ENCODE measurements at places on chromosomes 2 and 18.

DNA sequence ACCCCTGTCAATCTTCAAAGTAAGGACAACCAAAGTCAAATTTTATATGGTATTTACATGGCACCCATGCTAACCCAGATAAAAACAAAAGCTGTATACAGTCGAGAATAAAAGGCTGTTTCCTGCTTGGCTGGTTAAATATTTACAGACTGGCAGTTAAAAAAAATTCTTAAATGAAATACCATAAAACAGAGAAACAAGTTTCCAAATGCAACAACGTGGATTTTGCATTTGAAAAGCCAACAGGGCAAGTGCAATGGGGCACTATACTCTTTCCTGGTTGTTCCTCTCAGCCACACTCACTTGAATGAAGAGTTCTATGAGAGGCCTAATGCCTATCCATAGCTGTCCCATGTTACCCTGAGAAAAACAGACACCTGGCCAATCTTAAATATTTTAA lies 6.1 kb upstream of the NR4A2 start:
- no peak for DNase-seq

GRCh38 chr18:49459404-49460171 lies 857 bp downstream of the DYM start:
- DNase-seq: no peak

DNA sequence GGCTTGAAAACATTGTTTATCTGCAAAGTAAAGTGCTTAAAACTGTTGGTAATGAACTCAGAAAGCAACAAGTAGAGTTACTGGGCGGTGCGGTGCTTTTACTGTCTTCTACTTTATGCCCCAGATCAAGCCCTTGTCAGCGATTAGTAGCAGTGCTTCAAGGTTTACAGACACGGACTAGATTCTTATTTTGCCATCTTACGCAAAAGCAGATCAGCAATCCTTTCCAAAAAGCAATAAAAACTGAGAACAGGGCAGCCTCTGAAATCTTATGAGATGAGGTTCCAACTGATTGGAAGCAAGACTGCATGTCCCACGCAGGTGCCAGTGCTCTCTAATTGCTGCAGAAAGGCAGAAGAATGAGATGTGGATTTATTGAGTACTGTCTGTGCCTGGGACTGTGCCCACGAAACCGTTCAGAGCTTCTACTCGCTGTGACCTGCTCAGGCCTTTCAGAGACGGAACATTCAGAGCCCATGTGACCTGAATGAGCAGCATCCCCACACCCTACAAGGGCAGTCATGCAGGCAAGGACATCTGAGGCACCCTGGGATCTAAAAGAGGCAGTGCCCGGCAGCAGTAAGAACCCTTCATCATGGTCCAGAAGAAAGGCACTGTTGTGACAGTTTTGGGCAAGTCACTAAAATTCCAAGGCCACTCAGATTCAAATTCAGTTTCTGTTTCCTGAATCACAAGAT lies 15.7 kb downstream of the COL4A3 start:
- DNase-seq: no peak

- DNase-seq: no peak
These were observed 316.8 kb downstream of the LPIN1 start for GRCh38 chr2:12063210-12063609.

GRCh38 chr2:181465676-181466375 lies 8.6 kb downstream of the ITGA4 start:
- no peak for DNase-seq

DNA sequence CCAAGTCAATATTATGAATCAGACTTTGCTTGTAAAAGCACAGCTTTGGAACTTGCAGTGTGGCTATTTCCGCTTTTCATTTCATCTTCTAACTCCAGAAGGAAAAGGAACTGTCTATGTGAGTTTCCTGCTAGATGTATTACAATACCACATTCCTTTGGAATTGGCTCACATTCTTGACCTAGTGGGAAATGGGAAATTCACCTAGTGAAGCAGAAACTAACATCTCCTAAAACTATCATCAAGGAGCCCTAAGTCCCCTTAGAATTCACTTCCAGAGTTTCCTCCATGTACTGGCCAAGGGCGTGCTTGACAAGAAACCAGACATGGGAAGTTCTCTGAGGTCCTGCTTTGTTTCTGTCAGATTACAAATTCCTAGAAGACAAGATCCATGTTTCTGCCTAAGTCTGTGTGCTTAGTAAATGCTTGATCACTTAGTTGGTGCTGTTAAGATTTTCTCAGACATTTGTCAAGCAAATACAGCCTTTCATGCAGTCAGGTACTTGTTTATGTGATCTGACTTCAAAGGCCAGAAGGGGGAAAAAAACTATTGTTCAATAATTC lies 275.7 kb upstream of the FN1 start:
- DNase-seq: no peak

DNA sequence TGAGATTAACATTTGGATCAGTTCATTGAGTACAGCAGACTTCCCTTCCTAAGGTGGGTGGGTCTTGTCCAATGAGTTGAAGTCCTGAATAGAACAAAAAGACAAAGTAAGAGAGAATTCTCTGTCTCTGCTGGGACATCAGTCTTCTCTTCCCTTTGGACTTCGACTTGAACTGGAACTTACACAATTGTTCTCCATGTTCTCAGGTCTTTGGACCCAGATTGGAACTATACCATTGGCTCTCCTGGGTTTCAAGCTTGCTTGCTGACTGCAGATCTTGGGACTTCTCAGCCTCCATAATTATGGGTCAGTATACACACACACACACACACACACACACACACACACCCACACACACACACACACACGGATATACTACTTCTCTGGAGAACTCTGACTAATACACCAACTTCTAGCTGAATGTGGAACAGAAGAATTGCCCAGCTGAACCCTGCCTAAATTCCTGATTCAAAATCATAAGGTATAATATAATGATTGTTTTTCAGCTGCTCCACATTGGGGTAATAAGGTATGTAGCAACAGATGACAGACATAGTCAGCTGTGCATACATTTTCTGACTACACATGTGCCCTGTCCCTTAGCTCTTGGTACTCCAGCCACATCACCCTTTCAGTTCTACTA lies 214.0 kb downstream of the TGIF1 start:
- no peak for DNase-seq

DNA sequence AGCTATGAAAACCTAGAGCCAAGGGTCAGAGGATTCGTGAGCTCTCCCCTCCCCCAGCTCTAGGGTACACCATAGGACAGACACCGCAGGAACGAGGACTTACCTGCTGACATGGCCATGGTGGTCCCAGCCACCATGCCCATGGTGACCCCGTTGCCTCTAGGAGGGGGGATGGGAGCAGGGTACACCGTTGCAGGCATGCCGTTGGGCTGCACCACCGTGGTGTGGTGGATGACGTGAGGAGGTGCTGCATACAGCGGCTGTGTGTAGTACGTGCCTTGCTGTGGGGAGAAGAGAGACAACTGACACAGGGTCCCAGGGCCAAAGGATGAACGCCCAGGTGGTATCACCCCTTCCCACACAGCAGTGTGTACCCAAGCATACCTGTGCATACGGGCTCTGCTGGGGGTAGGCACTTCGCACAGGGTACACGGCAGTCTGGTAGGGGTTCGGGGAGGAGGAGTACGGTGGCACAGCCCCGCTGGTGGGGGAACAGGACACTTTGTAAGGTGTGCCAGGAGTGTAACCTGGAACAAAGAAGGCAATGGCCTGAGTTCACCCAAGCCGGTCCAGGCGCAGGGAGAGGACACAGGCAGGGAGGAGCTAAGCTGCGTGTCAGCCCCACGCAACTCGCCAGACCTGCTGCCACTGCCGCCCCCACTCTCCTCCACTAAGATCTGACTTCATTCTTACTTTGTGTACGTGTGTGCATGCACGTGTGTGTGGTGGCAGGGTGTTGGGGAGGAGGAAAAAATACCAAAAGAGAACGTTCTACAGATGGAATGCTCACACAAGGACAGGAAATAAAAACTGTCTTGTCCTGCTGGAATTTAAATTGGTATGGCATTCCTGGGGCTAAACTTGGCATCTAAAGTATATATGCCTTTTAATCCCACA lies 37.8 kb downstream of the FAM168B start:
- DNase-seq: no peak

DNA sequence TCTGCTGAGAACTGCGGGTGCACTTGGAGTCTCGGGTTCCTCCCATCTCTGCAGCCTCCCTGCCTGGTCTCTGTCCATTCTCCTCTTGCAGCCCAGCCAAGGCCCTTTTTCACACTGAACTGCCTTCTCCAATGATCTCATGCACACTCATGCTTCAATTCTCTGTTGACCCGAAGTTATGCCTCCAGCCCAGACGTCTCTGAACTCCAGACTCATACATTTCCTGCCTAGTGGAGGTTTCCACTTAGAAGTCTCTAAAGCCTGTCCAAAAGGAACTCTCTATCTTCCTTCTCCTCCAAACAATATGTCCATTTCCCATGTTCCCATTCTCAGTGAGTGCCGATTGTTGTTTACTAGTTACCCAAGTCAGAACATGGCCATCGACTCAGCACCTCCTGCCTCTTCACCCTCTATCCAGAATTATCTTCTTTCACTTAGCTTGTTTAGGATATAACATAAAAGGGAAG lies 155.2 kb downstream of the IRS1 start:
- DNase-seq: no peak

- DNase-seq: no peak
These were observed 52.8 kb downstream of the FAM178B start for GRCh38 chr2:96933305-96934181.

GRCh38 chr18:66630831-66631230 lies 26.9 kb upstream of the CDH19 start:
- no peak for DNase-seq

- DNase-seq: peak; percentile 29
These were observed 49.6 kb upstream of the SLC5A7 start for GRCh38 chr2:107936433-107937359.

GRCh38 chr2:77816618-77817017 lies 294.4 kb upstream of the LRRTM4 start:
- DNase-seq: no peak
